Stimulated activated CD4-positive, alpha-beta T cell treated with anti-CD3 and anti-CD28 coated beads, TNF-alpha, amount 100 ng/mL, for 1 hour (primary cell): ENCODE measurements at places on chromosomes 3 and 15.

GRCh38 chr3:109853077-109853731, 515.9 kb upstream of the DPPA4 start:
- no peak for DNase-seq

DNA sequence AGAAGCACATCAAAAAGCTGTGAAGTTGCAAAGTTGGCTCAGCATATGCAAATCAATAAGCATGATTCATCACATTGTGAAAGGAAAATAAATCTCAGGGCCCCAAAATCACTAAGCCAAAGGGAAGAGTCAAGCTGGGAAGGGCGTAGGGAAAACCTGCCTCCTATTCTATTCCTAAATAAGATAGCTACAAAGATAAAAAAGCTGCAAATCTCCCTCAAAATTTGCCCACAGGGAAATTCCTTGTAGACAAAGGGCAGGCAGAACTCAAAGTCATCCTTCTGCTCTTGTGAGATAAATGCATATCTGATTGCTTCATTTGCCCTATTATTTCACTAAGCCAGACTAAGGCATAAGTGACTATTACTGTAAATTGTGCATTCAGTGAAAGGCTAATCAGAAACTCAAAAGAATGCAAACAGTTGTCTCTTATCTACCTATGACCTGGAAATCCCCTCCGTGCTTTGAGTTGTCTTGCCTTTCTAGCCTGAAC, 30.5 kb upstream of the CCNL1 start:
- DNase-seq, result no peak

DNA sequence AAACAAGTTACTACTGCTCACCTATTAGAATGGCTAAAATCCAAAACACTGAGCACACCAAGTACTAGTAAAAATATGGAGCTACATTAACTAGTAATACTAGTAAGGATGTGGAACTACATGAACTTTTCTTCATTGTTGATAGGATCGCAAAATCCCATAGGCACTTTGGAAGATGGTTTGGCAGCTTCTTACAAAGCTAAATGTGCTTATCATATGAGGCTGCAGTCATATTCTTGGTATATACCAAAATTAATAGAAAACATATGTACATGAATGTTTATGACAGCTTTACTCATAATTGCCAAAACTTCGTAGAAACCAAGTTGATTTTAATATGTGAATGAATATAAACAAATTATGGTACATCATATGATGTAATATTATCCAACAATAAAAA, 366.8 kb upstream of the KCNMB2 start:
- DNase-seq, result no peak

DNA sequence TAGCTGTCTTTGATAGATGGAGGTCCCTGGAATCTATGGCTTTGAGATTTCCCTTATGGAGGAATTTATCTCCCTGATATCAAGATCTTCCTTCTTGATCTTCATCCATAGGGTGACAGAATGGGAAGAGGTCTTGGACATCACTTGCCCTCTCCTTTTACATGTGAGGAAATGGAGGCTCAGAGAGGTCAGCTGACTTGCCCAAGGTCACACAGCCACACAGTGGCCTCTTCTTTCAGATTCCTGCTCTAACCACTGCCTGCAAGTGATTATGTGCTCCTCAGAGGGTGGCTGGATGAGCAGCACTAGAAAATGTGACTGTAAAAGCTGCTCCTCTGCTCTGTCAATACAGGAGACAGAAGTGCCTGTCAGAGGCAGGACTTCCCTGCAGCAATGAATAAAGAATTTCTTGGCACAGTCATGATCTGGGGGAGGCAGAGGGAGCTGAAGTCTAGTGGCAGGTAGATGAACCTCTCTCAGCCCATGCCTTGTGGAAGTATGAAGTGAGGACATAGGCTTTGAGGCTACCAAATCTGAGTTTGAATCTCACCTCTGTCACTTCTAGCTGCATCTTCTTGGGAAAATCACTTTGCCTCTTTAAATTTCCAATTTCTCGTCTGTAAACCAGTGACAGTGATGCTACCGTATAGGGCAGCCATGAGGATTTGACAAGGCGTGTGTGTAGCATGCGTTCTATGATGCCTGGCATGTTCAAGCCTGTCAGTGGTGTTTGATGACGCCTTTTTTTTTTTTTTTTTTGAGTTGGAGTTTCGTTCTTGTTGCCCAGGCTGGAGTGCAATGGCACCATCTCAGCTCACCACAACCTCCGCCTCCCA, 12.0 kb downstream of the SSUH2 start:
- no peak for DNase-seq

DNA sequence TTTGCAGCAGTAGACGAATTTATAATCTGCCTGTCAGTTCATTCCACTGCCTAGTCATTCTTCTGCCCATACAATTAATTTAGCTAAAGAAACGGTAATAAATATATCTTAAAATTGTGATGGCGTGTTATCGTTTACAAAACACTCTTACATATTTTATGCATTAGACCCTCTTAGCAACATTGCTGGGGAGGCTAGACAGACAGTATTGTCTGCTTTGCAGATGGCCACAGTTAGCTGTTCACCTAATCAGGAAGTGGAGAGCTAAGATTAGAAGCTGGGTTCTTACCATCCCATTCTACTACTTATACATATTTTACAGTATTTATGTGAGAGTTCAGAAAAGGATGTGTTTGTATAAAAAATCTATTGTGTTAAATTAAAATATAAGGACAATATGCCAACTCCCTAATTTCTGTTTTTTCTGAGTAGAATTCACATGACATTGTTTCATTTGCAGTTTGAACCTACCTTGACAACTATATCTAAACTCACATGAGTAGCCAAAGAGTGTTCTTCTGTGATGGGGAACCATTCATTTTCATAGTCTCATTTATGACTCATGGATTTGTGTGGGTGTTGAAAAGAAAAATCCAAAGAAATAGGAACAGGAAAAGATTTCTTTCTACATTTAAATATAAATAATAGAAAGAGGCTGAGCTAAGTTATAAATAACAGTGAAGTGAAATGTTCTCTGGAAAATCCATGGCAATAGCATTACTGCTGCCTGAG, 41.7 kb upstream of the C3orf80 start:
- no peak for DNase-seq
